Activated CD4-positive, alpha-beta memory T cell treated with anti-CD3 and anti-CD28 coated beads for 36 hours (primary cell): ENCODE measurements at places on chromosomes 7 and 10.

DNA sequence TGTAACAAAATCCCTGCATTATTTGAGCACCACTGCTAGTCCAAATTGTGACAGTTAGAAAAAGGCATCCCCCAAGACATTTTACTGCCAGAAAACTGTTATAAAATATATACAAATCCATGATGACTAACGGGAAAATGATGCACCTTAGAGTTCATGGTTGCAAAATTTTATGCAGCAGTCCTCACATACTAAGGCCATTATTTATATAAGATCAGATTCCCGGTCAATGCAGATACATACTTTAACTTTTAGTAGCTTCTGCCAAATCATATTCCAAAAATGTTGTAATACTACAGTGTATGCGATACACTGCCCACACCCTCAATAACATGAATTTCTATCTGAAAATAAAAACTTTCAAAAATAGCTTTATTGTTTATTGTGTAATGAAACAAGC lies 239.9 kb upstream of the ZNF32 start:
- no peak for DNase-seq

- peak; percentile 56 for DNase-seq
Measured at GRCh38 chr7:24907311-24907886, 72.6 kb downstream of the OSBPL3 start.

GRCh38 chr10:31697271-31698180 lies 231.1 kb downstream of the ARHGAP12 start:
- no peak for DNase-seq

GRCh38 chr7:99617192-99617781 lies 541 bp downstream of the ZSCAN25 start:
- no peak for DNase-seq

GRCh38 chr10:71081912-71082311 lies 130.5 kb upstream of the UNC5B start:
- peak; percentile 4 for DNase-seq

- peak; percentile 57 for DNase-seq
Measured at GRCh38 chr10:80464557-80465450, 10.7 kb downstream of the TSPAN14 start.

GRCh38 chr7:92560602-92561001 lies 29.6 kb downstream of the FAM133B start:
- no peak for DNase-seq

GRCh38 chr10:23656735-23657134 lies 217.9 kb downstream of the OTUD1 start:
- DNase-seq: no peak

DNA sequence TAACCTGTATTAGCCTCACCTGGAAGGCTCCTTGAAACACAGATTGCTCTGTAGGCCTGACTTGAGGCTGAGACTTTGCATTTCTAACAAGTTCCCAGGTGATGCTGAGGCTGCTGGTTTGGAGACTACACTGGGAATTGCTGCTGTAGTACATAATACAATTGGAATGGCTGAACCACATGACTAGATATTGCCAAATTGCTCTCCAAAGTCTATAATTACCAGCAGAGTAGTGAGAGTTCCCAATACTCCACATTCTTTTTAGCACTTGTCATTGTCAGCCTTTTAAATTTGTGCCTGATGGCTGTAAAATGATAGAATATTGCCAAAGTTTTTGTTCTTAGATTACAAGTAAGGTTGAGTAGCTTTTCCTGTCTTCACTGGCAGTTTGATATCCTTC lies 39.9 kb downstream of the PLEKHA8 start:
- no peak for DNase-seq

DNA sequence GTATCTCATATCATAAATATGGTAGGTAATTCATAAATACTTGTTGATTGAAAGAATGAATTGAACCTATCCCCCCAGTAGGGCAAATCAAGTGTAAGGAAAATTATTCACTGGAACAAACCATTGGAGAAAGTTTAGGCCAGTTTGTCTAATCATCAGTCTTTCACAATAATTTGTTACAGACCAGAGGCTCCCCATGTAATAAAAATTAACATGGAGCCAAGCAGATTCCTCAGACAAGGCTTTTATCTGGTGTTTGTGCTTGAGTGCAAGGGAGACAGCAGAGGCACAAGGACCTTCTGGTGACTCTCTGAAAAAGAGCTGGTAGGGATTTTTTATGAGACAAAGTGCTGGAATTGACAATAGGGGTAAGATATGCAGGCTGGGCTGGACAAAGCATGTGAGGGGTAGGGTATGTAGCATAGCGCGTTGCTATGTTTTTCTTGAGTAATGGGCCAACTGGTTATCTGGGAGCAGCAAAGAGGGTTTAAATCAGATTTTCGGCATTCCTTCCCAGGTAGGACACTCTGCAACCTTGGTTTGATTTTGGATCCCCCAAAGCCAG lies 7.8 kb upstream of the PANK1 start:
- DNase-seq: no peak

- DNase-seq: no peak
Measured at GRCh38 chr7:101171442-101171837, 6.1 kb upstream of the VGF start.

- DNase-seq: no peak
Measured at GRCh38 chr10:111648046-111648445, 535.5 kb downstream of the GPAM start.

GRCh38 chr7:54701982-54702381 lies 57.0 kb downstream of the SEC61G start:
- DNase-seq: no peak

DNA sequence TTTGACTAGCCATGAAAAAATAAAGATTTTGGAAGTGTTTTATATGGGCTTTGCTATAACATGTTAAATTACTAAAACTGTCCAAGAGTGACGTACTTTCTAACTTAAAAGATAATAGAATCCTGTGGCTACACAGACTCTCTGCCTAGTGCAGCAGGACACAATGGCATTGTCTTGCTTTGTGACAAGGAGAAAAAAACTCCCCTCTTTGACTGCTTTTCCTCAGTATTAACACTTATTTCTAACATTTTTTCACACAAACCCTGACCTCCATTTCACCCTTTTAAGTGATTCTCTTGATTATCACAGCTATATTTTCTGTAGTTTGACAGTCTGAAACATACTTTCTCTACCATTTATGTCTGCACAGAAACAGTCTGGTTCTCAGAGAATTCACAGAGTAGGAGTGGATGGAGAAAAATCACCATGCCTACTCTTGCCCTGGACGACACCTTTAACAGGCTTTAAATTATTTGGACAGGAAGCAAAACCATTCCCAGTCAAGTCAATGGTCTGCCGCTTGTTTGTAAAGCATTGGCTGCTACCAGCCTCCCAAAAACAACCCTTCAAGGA lies 336.3 kb upstream of the SMIM30 start:
- no peak for DNase-seq

DNA sequence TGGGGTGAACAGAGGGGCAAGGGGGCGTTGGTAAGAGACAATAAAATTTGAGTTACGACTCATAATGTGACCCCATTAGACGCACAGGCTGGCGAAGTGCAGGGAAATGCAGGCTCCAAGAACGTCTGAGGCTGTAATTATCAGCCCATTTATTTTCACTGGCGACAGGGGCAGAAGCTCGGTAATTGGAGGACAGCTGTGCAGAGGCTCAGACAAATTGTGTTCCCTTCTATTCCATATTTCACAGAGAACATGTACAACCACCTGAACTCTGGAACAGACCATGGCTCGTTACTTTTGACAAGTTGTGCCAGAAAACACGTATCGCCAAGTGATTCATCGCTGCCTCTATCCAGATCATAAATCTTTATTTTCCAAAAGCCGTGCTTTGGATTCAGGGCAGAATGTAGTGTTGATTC lies 137.3 kb upstream of the FRMD4A start:
- DNase-seq: no peak

GRCh38 chr10:73867126-73867807 lies 7.1 kb downstream of the CAMK2G start:
- DNase-seq: no peak
